ENCODE measurements at places on chromosomes 4 and X.

DNA sequence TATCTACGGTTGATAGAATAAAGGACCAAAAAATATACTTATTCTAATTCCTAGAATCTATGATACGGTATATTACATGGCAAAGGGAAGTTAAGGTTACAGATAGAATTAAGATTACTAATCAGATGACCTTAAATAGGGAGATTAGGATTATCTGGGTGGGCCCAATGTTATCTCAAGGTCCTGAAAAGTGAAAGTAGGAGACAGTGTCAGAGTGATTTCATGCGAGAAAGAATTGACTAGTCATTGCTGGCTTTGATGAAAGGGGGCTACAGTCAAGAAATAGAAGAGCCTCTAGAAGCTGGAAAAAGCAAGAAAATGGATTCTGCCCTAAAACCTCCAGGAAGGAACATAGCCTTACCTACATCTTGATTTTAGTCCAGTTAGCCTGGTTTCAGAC lies 176.9 kb upstream of the PPP1R2C start:
- no peak for DNase-seq

DNA sequence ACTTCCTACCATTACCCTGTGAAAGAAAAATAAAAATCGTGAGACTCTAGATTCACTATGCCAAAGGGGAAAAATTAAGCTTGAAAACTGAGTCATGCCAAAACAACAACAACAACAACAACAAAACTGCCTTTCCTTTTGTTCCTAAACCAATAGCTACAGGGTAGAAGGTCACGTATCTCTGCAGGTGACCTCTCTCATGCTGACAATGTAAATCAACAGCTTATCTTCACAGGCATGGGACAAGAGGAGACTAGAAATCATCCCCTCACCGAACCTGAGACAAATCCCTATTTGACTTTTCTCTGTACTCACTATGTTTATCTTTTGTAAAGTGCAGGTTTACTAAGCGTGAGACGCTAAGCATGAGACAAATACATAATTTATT lies 20.5 kb upstream of the AADAT start:
- DNase-seq = no peak

GRCh38 chrX:63349307-63349706 lies 1.8 kb downstream of the SPIN4 start:
- no peak for DNase-seq

DNA sequence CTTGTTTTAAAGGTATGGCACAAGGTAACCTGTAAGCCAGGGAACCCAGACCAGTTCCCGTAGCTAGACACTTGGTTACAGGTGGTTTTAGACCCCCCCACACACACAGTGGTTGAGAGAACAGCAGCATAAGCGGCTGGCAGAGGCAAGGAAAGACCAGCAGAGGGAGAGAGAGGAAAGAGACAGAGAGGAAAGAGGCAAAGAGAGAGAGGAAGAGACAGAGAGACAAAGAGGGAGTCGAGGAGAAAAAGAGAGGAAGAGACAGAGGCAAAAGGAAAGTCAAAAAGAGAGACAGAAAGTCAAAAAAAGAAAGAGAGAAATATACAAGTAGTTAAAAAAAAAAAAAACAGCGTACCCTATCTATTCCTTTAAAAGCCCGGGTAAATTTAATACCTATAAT lies 19.5 kb upstream of the PCSK1N start:
- no peak for DNase-seq

- DNase-seq = no peak
These were observed 100.0 kb downstream of the DCAF12L2 start for GRCh38 chrX:126065901-126066660.

GRCh38 chr4:152117520-152117919 lies 356.7 kb upstream of the GATB start:
- no peak for DNase-seq

GRCh38 chr4:35793045-35793722 lies 451.1 kb downstream of the ARAP2 start:
- no peak for DNase-seq

GRCh38 chr4:1763550-1764080 lies 29.5 kb upstream of the FGFR3 start:
- no peak for DNase-seq

DNA sequence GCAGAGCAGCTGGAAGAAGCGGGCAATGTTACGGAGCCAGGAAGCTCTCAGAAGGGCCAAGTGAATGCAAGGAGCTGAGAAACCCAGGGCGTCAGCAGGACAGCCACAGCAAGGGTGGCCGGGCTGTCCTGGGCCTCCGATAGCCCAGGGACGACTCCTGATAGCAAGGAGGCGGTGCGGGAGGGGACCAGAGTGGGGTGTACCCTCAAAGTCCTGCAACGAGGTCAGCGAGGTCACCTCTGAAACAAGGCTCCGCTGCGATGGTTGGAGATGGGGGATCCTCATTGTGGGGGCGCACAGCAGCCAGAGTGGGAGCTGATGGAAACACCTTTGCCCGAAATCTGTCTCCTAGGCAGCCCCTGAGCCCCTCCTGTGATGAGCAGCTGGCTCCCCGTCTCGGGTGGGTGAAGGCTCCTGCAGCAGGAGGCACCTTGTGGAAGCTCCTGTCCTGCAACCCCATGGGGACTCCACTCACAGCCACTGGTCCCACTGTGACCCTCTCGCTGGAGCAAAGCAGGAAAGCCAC lies 4.3 kb upstream of the CCNQ start:
- DNase-seq = no peak

DNA sequence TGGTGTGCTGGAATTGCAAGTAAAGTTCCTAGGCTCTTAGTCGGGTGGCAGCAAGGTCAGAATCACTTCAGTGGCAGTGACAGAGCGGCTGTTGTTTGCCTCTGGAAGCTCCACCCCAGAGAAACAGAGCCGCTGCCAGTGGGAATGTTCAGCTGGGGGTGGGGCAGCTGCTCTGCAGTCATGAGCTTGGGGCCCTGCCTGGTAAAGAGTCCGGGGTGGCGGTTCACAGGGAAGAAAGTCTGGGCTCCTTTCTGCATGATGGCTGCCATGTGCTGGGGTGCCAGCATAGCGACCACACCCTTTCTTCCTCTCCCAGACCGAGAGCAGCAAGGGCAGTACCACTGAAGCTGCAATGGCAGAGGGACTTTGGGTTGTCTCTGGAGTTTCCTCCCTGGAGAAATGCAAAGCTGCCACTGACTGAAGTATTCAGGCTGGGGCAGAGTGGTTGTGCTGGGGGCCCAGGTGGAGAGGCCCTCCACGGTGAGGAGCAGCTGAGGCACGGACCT lies 108.8 kb upstream of the CENPE start:
- no peak for DNase-seq

GRCh38 chr4:160372390-160372789 lies 1269.5 kb downstream of the RAPGEF2 start:
- DNase-seq = no peak

- DNase-seq = no peak
These were observed 111.1 kb upstream of the TLL1 start for GRCh38 chr4:165761963-165762362.

DNA sequence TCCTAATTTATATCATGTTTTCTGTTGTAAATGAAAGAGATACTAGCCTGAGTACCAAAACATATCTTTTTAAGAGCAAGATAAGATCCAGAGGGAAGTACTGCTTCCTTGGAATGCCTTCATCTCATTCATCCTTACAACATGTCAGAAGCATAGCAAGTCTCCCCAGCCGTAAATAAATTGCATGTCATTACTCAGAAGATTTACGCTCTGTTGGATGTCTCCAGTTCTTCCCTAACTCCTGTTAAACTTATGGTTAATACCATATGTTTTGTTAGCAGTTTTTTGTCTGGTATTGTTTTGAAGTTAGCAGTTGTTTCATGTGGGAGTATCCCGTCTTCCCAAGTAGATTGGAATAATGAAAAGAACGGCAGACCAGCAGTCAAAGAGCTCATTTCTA lies 7.5 kb upstream of the GPC3 start:
- no peak for DNase-seq

Measured in activated naive CD8-positive, alpha-beta T cell treated with anti-CD3 and anti-CD28 coated beads for 36 hours (primary cell).